ENCODE measurements at places on chromosomes 12 and 14.

DNA sequence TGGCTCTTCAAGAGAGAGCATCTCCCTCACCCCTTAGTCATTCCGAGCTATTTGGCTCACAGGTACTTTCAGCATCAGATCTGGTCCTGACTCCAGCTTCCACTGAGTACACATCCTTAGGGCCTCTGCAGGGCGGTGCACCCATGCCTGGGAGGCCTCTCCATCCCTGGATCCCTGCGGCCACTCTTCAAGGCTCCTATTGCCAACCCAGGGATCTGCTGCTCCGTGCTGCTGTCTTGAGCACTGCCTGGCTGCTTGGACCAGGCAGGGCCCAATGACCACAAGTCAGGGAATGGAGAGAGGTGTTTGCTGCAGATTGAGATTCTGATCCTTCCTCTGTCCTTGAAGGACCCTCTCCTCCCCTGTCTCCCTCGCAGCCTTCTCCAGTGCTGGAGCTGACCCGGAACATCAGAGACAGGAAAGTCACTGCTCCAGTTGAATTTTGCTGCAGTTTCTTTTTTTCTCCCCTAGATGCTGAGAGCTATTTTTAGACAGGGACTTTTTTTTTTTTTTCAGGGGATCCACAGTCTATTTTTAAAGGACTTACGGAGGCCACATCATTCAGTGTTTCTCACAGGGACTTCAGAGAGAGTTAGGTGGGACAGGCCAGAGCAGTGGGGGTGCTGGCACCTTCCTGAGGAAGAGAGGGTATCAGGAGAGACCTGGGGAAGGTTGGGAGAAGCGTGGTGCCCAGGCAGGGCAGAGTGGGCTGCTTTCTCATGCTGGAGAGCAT, 50.1 kb upstream of the KCNA1 start:
- no peak for DNase-seq

DNA sequence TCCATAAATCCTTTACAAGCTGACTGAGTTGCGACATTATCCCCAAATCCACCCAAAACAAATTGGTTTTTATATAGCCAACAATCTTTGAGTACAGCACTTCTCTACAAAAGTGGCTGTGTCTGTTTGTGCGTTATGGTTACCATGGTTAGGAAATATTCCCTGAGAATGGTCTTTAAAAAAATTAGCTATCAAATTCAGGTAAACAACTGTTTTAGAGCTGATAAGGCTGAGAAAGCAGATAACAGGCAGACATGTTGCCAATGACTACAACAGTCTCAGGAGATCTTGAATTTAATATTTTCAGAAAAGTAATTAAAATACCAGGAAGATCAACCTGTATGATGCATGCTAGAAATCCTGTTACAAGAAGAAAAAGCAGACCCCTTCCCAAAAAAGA, 248.0 kb downstream of the RASSF9 start:
- no peak for DNase-seq

DNA sequence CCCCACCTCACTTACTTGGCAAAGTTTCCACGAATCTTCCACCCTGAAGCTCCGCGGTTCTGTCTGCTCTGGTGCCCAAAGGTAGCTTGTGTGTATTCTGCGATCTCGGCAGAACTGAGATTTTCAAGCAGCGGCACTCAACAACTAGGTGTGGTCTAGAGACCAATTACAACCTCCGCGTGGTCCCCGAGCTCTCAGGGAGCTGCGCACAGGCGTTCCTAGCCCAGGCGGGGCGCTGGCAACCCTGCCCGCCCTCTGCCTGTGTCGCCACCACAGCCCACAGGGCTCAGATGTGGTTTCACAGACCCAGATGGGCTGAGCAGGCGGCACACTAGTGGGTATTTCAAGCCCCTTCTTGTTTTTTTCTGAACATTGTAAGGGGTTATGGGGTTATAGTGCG, 1.5 kb upstream of the DIABLO start:
- DNase-seq, result no peak

GRCh38 chr12:18281941-18282340, 20.6 kb downstream of the PIK3C2G start:
- peak; percentile 12 for DNase-seq

DNA sequence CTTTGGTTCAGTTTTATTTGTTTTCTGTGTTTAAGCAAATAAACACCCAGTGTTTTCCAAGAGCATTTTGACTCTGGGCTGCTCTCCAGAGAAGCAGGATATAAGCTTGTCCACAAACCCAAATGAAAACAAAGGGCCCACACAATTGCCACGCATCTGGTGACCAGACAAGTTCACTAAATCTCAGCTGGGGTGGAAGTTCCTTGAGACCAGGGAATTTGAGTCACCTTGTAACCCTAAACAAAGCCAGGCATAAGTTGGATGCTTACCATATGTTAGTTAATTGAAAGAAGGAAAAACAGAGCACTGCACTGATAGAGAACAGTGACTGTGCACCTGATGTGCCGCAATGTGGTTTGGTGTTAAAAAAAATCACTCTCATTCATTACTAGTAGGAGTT, 1.6 kb upstream of the TXNRD1 start:
- DNase-seq, result peak; percentile 98

GRCh38 chr14:50750323-50750722, 80.6 kb downstream of the NIN start:
- DNase-seq, result no peak

- no peak for DNase-seq
These were observed 69.5 kb downstream of the ACSS3 start for GRCh38 chr12:81147292-81147919.

GRCh38 chr12:57226588-57227314, 2.8 kb upstream of the SHMT2 start:
- DNase-seq, result no peak

DNA sequence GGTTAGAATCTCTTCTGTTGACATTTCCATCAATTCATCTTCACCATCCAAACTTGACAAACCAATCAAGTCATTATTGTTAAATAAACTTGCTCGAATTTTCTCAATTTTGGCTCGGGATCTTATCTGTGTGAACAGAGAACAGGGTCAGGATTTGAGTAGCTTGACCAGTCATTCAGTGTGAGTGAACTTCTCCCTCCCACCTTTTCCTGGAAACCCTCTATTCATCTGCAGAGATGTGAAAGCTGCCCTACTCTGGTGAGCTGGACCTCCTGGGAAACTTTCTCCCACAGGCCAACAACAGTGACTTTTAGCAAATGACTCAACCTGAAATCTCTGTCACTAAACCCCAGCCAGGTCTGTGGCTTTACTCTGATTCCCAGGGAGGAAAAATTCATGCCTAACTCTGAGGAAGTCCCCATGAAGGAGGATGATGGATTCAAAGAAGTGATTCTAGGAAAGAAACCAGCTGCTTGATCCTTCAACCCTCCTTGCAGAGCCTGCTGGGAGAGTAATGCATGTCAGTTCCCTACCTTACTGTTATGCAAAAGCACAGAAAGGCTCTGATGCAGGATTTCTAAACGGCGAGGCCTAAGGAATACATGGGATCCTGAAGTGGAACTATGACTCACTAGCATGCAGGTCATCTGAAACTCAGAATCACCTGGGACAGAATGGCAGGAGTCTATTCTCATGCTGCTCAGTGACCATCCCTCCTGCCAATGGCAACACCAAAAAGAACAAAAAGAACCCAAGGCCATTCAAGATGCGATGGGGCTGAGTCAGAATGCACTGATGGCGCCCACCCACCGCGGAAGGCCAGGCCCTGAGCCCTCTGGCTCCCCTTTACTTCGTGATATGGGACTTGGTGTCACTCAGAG, 58.0 kb downstream of the TRAFD1 start:
- peak; percentile 42 for DNase-seq

DNA sequence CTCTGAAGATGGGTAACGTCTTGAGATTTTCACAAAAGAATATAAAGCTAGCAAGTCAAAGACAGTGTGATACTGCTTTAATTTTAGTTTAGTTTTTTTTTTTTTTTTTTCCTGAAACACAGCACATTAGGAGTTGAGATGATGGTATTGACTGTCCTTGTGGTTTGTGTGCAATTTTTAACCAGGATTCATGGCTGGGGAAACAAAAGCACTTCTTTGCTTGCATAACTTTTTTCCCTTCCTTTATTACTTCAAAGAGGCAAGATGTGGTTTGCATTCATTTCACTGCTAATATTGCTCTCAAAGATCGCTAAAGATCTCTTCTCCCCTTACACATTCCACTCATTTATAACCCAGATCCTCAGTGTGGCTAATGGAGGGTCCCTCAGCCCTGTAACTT, 157.1 kb upstream of the PZP start:
- peak; percentile 60 for DNase-seq

Measured in fibroblast of mammary gland (primary cell).